ENCODE measurements at places on chromosomes 16 and 17.

DNA sequence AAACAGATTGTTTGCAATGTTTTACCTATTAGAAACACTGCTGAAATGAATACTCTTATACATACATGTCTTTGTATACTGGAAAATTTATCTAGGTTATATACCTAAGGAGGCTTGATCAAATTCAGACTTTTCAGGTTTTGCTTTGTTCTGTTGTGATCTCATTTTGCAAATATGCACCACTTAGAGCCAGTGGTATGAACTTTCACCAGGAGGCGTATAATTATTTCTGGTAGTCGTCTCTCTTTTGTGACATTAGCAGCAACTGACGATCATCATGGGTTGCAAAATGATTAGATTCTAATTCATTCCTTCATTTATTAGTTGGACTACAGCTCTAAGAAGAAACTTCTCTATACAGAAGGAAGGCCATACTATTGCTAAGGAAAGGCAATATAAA is 26.9 kb downstream of the AP1G1 start:
- no peak for DNase-seq

GRCh38 chr17:37725021-37725595 is 19.8 kb downstream of the HNF1B start:
- no peak for DNase-seq

GRCh38 chr16:86874141-86874540 is 295.8 kb downstream of the FOXL1 start:
- DNase-seq = no peak

GRCh38 chr17:44200478-44201155 is 933 bp upstream of the ATXN7L3 start:
- no peak for DNase-seq

GRCh38 chr17:40694584-40694983 is 9.0 kb downstream of the KRT24 start:
- no peak for DNase-seq

DNA sequence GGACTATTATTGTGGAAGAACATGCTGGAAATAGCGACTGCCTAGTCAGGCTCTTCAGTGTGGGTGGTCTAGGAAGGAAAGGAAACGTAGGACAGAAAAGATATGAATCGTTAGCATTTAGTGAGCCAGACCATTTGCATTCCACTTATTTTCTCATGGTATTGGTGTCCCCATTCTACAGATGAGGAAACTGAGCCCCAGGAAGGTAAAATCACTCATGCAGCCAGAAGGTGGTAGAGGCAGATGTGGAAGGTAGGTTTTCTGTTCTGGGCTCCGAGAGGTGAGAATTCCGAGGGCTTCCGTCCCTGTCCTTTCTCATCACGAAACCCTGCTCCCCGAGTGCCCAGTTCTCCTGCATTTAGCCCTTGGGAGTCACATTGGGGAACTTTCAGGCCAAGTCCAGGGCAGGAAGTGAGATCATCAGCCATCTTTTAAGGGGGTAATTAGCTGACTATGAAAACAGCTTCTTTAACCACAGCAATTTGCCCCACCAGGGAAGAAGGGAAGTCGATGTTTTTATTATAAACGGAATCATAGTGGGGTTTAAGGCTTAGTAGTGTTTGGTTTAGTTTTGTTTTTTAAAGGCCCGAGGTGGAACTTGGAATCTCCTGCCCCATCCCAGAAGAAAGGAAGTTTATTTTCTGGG is 110.7 kb upstream of the IRX3 start:
- no peak for DNase-seq

- DNase-seq = no peak
These were observed 268.8 kb downstream of the SEC14L1 start for GRCh38 chr17:77409282-77410161.

DNA sequence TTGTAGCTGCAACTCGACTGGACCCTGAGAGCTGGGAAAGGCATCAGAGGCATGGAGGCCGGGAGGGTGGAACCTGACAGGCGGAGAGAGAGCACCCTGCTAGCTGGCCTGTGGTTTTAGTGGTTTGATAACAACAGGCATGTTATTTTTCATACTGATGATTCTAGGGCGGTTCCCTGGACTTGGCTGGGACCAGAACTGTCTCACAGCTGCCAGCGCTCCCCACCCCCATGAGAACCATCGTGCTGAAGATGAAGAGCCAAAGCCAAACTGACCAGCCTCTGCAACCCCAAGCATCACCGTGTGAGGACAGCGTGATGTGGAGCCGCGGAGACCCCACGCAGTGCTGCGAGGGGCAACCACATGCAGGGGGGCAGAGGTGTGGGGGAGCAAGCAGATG is 28.5 kb downstream of the MXRA7 start:
- DNase-seq = no peak

DNA sequence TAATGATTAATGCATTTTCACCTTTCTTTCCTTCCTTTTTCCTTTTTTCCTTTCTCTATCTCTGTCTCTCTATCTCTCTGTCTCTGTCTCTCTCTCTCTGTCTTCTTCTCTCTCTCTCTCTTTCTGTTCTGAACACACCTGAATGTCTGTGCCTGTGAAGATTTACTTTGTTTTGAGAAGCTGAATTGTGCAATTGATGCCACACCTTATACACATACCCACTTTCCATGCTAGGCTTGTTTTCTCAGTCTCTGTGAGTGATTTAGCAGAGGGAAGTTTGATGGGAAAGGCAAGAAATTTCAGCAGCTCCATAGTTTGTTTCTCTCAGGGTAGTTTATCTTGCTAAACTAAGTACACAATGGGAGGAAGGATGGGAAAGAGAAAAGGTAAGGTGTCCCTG is 9.3 kb upstream of the CAPNS2 start:
- DNase-seq = no peak

DNA sequence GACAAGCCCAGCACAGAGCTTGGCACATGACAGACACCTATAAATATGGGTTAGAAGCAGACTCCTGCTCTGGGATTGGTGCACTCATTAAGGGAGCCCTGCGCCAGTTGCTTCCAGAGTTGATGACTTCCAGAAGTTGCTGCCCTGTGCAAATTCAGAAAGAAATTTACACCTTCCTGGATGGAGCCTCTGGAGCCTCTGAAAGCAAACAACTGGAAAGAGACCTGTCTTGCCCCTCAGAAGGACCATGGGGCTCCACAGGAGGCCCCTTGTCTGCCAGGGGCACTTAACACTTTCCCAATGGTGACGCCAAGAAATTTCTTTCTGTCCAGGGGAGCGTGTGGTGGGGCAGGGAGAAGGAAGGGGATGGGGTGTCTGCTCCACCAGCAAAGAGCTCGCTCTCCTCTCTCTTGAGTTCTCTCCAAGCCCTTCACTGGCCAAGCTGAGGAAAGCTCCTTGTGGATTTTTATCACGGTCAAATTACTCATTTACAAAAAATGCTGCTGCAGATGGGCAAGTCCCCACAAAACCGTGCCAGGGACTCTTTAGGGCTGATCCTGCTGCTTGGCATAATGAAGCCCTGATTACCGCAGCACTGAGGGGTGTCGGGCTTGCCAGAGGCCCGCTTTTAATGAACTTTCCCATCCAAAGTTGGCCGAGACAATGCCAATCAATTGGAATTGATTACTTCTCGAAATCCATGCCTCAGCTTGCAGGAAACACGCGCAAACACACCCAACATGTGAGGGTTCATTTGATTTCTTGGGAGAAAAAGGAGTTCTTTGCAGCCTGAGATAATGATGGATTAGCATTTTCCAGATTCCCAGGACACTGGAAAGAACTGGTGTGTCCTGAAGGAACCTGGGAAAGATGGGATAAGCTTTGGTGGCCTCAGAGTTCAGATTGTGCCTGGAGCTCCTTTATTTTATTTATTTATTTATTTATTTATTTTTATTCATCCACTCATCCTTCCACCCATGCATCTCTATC is 583.6 kb upstream of the CDH5 start:
- no peak for DNase-seq

GRCh38 chr17:19647697-19648474 is 665 bp upstream of the ALDH3A2 start:
- no peak for DNase-seq

GRCh38 chr17:38960402-38960801 is 6.8 kb downstream of the FBXO47 start:
- DNase-seq = no peak

- DNase-seq = no peak
These were observed 49.3 kb downstream of the PRKCA start for GRCh38 chr17:66351701-66352100.

DNA sequence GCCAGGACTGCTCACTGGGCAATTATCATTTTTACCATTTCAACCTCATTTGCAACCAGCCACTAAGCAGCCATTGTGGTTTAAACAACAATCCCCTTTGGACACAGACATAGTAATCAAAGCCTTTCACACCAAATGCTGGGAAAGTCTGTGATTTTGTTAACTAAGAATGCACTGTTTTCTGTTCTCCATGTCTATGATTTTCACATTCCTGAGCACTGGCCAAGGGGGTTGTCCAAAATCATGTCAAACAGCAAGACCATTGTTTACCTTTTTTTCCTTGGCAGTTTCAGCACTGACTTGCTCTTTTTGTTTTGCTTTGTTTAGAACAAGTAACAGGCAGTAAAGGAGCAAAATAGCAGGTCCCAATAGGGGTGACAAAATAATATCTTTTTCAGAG is 106.3 kb upstream of the SIAH1 start:
- DNase-seq = no peak

GRCh38 chr16:1630450-1631213 is 18.5 kb downstream of the CRAMP1 start:
- no peak for DNase-seq

- peak; percentile 50 for DNase-seq
These were observed 934 bp downstream of the MAFG start for GRCh38 chr17:81926451-81927151.

DNA sequence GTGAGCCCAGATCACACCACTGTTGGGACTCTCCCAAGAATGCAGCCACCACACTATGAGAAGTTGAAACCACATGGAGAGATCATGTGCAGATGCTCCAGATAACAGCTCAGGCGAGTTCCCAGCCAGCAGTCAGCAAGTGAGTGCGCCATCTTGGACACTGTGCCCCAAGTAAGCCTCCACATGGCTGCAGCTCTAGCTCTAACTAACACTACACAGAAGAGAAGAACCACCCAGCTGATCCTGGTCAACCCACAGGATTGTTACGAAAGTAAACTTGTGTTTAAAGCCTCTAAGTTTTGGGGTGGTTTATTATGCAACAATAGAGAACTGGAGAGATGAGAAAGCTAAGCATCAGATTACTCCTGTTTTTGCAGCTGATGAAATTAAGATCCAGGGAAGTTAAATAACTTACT is 25.8 kb downstream of the SLC38A7 start:
- no peak for DNase-seq

- no peak for DNase-seq
These were observed 14.2 kb downstream of the GALK1 start for GRCh38 chr17:75750661-75751423.

- peak; percentile 2 for DNase-seq
These were observed 75.8 kb upstream of the CNTNAP4 start for GRCh38 chr16:76201385-76201784.

- DNase-seq = no peak
These were observed 7.3 kb downstream of the KIF18B start for GRCh38 chr17:44940317-44940716.

GRCh38 chr17:74525465-74525725 is 5.9 kb downstream of the CD300LB start:
- DNase-seq = no peak

GRCh38 chr16:4580250-4580649 is 24.1 kb downstream of the C16orf96 start:
- DNase-seq = no peak

DNA sequence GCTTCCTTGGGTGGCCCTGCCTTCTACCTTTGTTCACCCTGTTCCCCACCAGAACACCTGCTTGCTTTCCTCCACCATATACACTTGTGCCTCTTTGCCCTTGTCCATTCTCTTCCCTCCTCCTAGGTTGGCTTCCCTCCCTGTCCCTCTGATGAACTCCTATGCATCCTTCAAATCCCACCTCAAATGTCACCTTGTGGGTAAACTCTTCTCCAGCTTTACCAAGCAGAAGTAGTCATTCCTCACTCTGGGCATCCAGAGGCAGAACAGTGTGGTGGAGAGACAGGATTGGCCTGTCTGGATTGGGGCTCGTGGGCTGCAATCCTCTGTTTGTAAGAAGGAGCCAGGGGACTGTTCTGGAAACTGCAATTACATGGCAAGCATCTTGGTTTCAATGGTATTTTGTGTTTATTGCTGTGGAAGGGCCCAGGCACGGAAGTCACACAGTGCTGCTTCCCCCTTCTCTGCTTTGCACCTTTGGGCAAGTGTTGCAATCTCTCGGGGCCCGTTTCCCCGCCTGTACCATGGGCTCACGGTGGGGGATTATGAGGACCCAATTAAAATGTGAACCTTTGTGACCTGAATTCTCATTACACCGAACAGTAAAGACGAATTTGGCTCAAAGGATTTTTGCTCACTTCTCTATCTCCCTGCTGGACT is 21.9 kb upstream of the NXPH3 start:
- DNase-seq = no peak

DNA sequence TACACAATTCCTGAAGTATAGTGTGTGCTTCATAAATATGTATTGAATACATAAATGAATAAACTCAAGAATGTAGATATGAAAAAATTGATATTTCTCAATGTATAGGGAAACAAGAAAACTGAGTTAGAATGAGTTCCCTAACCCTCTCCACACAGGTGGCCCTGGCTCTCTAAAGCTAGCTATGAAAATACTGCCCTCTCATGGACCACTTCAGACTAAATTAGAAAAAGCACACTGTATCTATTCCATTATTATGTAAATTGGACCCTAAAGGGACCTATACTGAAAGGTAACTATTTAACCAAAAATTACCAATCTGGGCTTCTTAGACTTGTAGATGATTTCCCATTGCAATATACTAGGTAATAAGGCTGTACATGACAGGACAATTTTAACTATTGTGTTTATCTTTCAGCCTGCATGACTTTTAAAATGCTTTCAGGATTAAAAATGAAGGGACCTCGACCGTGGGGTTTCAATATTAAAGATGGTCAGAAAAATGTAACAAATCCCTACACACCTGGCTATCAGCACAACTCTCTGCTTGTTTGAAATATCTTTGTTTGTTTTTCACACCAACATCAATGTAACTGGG is 672.5 kb upstream of the KIF2B start:
- DNase-seq = no peak

DNA sequence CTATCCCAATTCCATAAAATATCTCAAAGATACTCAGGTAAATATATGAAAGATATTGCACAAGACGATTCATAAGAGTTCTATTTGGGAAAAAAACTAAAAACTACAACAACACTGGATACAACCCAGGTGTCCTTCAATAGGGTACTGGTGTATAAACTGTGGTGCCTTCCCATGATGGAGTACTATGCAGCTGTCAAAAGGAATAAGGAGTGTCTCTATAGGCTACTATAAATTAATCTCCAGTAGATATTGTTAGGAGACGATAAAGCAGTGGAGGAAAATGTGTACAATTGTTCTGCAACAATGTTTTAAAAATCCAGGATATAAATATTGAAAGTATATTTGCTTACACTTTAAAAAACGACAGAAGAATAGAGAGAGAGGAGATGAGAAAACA is 2.4 kb upstream of the KRTAP4-12 start:
- DNase-seq = no peak

DNA sequence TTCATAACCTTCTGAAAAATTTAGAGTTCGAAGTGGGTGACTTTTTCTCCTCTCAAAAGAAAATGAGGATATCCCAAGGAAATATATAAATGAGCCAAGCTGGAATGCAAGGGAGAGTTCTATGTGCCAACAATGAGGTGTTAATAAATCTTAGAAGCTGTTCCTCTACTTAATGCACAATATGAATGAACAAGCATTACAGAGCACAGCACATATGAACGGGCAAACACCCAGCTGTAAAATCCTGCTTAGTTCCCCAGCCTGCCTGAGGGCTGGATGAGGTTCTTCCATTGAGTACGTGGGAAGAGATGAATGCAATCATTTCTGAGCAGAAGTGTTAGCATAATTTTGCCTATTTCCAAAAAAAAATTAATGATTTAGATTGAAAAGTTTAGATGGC is 58.1 kb downstream of the WDR59 start:
- no peak for DNase-seq

Measured in AG04450 (cell line).